ENCODE measurements at places on chromosomes 6 and 20. TPM values are rescaled to one million over a fixed set of nuclear protein-coding genes. Genes with fewer than 3 reads are reported as not detected.

DNA sequence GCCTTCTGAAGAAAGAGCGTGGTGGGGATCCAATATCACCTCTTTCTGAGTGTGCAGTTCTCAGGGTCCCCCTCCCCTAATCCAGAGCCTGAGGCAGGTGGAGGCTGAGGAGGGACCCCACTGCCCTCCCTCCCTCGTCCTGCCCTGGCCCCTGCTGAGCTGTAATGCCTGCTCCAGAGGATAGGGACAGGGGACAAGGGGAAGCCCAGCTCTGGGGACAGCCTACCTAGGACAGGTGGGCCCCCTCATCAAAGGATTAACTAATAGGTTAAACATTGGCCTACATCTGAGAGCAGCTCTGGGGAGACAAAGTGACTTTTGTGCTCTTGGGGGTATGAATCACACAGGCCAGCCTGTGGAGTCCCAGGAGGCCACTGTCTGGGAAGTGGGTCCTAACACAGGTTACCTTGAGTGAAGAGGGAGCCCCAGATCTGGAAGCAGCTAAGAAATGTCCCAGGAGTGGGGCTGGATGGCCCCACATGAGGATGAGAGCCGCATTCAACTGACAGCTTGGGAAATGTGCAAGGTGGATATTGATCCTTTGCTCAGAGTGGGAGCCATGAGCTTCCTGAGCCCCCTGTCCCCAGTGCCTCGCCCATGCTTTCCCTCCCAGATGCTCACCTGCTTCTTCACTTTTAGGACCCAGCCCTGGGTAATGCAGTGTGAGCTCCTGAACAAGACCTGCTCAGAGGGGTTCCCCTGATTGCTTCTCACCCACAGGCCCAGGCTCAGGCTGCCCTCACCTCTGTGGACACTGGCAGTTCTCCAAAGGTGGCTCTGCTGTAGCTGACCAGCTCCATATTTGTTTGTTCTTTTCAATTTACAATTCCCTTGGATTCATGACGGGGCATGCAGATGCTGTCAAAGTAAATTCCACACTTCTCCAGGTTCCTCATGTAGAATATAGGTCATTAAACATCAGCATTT is 17.8 kb upstream of the CST9L start:
- DNase-seq = no peak

- no peak for DNase-seq
These were observed 44.6 kb upstream of the BHLHE23 start for GRCh38 chr20:63051186-63051860.

GRCh38 chr6:147774856-147775255 is 266.4 kb downstream of the SAMD5 start:
- no peak for DNase-seq

- no peak for DNase-seq
These were observed 22.6 kb downstream of the FOXP4 start for GRCh38 chr6:41568585-41569384.

GRCh38 chr20:49766979-49767521 is 45.6 kb upstream of the SLC9A8 start:
- no peak for DNase-seq

- no peak for DNase-seq
These were observed 91.7 kb downstream of the TBXT start for GRCh38 chr6:166075925-166076324.

Gene LSM14B
- 35.8 TPM for total RNA-seq

Gene HCRTR2
- not detected for total RNA-seq

Gene PSORS1C1
- 17.2 TPM for total RNA-seq

Gene NOTCH4
- 2.6 TPM for total RNA-seq

Gene MRPS18A
- total RNA-seq = 25.4 TPM

Measured in transverse colon (tissue), 4 donors.